ENCODE measurements at places on chromosomes 13 and 19.

GRCh38 chr13:49649244-49649962 lies 21.1 kb downstream of the ARL11 start:
- DNase-seq, result no peak

DNA sequence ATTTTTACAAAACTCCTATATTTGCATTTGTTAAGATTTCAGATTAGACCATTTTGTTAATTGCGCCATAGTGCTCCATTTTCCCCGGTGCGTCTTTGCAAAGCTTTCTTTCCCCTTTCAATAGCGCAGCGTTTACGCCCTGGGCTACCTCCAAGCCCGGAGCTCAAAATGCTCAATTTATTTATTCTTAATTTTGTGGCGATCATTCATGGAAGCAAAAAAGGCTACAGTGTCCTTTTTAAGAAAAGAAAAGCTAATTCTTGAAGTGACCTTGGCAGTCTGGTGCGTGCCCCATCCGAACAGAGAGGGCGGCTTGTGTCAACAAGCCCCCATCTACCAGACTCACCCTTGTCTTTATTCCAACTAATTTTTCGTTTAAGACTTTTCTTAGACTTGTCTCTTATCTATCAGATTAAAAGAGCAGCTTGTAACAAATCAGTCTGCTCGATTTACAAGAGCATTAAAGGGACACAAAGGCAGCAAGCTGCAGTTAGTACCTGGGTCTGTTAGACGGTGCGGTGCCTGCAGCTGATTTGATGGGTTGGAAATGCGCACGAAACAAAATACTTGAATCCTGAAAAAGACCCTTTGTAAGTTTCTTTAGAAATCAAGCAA lies 30.1 kb downstream of the GSX1 start:
- DNase-seq, result no peak

- DNase-seq, result peak; percentile 63
These were observed 5.8 kb downstream of the PCDH9 start for GRCh38 chr13:67224148-67224846.

DNA sequence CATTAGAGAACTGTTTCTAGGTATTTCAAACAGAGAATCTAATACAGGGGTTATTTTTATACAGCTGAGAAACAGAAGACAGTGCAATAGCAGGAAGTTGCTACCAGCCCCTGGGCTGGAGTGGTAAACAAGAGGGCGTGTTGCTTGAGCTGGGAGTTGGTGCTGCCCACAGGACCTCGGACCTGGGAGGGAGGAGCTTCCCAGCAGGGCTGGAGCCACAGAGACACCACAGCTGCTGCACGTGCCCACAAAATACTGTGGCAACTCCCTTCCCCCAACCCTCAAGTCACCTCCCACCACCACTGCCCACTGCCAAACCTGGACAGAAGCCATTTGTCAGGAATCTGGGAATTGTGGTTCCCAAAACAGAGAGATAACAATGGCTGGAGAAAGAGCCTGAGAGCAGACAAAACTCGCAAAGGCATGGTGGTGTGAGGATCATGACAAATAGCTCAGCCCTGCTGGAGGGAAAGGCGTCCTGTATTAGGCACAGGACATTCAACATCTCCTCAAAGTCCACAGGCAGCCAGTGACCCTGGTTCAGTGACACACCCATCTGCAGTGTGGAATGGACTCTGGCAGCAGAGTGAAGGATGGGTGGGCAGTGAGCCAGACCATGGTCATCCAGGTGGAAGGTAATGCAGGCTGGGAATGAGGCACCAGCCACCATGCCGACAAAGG lies 57.2 kb downstream of the SPATA13 start:
- no peak for DNase-seq
